ENCODE measurements at places on chromosomes 6 and 20.

DNA sequence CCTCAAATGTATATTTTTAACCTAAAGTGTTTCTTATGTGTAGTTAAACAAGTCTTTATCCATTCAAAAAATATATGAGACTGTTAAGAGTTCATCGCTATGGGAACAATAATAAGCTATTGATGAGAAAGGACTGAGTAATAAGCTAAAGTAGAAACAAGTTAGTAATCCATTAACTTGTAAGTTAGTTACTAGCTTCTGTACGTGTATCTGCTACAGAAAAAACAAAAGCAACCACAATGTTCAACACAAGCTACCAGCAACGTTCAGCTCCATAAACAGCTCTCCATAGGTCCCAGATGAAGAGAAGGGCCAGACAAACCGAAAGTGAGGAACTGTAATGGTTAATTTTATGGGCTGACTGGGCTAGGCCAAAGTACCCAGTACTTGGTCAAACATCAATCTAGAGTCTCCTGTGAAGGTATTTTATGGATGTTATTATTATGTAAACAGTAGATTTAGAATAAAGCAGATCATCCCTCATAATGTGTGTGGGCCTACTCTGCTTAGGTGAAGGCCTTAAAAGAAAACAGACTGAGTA, 33.8 kb upstream of the FAM135A start:
- no peak for DNase-seq

- no peak for DNase-seq
Measured at GRCh38 chr6:127182501-127182900, 64.0 kb downstream of the RSPO3 start.

GRCh38 chr20:45367126-45367525, 4.2 kb downstream of the SYS1 start:
- DNase-seq = no peak

- no peak for DNase-seq
Measured at GRCh38 chr6:158611541-158612370, 32.8 kb downstream of the DYNLT1 start.

DNA sequence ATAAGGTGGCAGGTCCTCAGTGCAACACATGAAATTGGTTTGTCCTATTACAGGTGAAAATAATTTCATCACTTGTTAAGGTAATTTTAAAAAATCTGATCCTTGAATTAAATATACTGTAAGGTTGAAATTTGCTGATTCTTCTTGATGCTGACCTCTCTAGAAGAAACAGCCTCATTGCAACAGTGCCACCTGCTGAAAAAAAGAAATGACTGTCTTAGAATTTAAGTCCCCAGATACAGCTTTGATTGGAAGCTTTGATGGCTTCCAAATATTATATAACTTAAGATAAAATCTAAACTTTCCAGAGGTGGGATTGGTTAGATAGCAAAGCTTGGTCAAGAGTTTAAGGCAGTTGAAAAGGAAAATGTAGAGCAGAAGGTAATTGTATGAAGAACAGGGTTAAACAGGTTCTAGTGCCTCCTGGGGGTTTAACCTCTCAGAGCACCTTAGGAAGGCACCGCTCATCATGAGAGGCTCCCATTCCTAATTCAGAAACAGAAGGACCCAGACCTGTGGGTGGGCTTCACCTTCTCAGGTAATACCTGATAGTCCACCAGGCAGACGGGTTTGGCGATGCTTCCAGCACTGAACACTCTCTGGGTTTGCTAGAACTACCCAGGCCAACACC, 401.0 kb downstream of the PAX1 start:
- no peak for DNase-seq

Data from effector CD4-positive, alpha-beta T cell (primary cell).